ENCODE measurements at places on chromosomes 12 and 14.

DNA sequence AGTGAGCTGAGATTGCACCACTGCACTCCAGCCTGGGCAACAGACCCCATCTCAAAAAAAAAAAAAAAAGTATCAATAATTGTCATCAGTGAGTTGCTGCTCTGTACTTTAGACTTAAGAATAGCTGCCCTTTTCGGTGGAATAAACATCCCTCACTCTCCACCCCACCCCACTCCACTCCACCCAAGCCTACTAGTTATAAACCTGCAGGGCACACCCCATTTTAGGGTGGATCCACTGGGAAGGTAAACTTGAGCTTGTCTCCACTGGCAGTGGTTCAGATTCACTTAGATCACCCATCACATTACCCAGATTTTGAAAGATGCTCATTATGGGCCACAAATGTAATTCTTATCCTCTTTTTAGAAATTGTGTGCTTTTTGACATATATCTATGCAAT lies 106.4 kb downstream of the GPR135 start:
- no peak for DNase-seq

GRCh38 chr12:66152732-66153131 lies 17.1 kb downstream of the TMBIM4 start:
- no peak for DNase-seq

DNA sequence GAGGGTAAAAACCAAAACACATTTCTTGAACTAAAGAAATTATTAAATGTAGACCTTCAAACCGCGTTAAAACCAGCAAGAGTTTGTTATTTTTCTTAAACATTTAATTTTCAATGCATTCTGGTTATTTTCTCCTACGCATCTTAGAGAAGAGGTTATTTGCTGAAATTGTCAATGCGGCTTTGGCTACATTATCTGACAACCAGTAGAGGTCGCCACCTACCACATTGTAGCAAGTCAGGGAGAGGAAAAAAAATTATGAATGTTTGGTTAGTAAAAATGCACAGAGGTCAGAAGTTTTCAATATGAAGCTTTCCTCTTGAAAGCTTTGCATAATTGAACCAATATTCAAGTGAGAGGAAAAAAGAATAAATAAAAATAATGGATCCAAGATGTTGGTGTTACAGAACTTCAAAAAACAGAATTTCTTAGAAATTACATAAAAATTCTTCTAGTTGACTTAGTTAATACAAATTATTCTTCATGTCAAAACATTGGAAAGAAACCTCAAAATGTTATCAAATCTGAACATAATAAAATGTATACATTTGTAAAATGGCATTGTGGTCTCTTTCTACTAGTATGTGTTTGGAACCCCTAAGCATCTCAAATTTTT lies 159.4 kb upstream of the TMTC2 start:
- no peak for DNase-seq

DNA sequence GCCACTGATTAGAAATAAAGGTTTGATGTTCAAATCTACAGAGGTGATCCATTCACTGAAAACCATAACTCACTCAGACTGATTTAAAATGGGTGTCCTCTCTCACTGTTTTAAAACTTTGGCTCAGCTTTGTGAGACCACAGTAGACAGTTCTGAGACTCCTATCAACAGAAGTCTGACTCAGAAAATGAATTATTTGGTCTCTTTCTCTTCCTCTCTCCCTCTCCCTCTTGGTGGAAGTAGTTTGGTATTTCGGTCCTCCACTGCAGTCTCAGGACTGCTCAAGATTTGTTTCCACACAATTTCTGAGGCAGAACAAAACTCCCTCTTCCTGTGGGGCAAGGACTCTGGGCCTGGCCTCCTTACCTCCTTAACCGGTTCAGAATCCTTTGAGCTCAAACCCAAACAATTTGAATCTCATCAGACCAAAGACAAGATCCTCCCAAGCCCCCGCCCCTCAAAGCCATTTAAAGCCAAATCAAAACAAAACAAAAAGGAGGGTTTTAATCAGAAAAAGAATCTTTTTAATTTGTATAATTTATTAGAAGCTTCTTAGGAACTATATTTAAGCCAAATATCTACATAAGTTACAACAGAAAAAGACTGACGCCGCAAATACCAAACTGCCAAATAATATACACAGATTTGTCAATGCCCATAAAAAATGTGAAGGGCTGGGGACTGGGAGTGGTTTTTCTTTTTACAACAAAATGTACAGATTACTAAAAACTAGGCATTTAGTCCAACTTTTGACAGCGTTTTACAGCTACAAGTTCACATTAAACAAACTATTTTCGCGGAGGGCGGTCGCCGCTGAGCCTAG lies 3.9 kb downstream of the NKX2-1 start:
- no peak for DNase-seq

DNA sequence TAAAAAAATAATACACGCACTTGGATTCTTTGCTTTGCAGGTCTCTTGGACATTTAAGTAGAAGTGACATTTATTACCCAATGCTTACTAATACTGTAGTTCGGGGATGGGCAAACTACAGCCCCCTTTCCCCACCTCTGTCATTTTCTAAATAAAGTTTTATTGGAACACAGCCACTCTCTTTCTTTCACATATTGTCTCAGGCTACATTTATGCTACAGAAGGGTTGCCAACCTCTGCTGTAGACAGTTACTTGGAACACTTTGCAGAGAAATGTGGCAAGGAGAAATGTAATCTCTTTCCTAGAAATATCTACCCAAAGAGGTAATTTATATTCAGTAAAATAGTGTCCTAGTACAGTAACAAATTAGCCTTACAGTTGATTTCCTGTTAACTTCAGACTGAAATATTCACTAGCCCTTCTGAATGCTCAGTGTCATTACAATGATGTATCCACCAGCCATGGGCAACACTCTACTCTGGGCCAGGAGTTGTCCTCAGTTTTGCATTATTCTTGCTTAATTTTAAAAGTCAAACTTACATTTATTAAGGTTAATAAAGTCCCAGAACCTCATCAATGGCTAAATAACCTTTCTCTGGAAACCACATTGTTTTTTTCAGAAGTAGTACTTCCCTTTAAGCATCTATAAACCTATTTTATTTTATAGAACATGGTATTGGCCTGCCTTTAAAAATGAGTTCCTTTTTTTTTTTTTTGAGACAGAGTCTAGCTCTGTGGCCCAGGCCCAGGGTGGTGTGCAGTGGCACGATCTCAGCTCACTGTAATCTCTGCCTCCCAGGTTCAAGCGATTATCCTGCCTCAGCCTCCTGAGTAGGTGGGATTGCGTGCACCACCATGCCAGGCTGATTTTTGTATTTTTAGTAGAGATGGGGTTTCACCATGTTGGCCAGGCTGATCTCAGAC lies 269.6 kb upstream of the AMIGO2 start:
- no peak for DNase-seq

DNA sequence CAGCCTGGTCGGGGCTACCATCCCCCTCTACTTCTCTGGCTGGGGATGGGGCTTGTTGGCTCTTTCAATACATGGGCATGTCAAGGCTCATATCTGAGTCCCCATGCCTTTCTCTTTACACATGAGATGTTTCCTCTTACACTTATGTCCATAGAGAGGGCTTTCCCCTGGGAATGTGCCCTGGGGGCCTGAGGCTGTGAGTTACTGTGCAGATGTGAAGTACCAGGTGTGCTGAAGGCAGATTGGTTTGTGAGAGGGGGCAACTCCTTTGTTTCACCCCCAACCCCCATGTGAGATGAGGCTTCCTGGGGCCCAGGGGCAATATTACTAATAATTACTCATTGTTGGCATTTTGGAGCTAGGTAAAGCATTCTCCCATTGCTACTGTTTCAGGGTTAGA lies 32.8 kb downstream of the NRXN3 start:
- DNase-seq, result no peak

- no peak for DNase-seq
Observed at GRCh38 chr12:112176321-112177010, 51.1 kb downstream of the TRAFD1 start.

- no peak for DNase-seq
Observed at GRCh38 chr14:70789361-70789760, 20.0 kb downstream of the MAP3K9 start.

GRCh38 chr12:29799591-29799990 lies 15.8 kb upstream of the TMTC1 start:
- DNase-seq, result no peak

GRCh38 chr12:77047341-77048109 lies 17.8 kb downstream of the E2F7 start:
- DNase-seq, result no peak

- no peak for DNase-seq
Observed at GRCh38 chr14:74965486-74966153, 10.2 kb upstream of the PGF start.

GRCh38 chr14:21059842-21060613 lies 2.4 kb downstream of the RNASE8 start:
- no peak for DNase-seq

DNA sequence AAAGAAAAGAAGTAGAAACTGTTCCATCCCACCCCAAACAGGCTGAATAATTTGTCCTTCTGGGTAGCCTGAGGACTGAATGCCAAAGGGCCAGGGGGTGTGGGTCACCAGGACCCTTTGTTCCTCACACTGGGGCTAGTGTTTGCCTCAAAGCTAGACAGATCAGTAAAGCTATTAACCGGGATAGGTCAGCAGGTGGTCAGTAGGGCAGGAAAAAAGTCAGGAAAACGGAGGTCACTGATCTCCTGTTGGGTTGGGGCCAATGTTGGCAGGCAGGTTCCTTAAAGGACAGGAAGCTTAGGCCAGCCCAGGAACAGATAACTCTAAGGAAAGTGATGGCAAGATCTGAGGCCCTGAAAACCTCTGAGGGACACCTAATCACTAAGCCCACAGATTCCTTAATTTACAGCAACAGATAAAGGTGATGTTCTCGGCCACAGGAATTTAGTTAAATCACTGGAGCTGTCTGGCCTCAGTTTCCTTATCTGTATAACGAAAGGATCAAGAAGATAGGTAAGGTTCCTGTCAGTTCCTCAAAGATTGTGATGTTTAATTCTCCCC lies 22.7 kb upstream of the TMPO start:
- DNase-seq, result no peak

DNA sequence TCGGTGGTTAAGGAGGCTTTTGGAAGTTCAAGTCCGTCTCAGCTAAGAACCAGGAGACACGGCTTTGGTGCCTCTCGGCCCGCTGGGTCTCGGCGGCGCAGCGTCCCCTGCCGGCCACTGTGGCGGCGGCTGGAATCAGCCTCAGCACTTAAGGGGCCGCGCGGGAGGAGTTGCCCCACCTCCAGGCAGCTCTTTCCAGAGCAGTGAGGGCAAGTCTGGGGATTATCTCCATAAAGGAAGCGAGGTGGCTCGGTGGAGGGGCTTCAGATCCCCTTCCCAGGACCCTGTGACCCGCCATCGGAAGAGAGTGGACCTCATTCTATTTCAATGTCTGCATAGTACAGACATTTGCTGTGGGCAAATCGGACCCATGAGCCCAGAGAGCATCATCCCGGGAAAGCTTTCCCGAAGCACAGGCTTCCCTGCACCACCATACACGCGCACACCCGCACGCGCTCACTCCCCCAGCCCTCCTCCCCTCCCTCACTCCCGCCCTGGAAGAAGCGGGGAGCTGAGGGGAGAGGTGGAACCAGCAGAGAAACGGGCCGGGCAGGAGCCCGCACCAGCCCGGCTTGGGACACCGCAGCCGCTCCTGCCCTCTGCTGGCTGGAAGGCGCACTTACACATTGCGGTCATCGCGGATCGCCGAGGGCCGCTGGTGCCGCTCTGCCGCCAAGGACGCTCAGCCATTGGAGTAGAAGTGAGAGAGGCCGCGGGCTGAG lies 15.9 kb downstream of the RNASE2 start:
- peak; percentile 85 for DNase-seq

DNA sequence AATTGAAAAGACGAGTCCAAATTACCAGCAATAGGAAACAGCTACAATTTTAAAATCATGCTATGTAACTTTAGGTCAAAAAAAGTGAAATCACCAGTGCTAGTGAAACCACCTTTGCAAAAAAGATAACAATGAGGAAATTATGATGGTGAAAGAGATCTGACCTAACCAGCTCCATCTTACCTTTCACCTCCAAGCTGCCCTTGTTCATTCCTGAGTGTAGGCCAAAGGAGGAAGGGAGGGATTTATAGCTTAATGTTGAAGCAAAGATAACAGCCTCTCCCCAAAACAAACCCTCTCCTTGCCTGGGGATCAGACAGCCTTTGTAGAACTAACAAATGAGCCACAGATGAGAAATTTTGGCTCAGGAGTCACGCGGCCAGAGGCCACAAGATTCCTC lies 83.2 kb upstream of the EIF5 start:
- DNase-seq, result no peak

- no peak for DNase-seq
Observed at GRCh38 chr14:99015833-99016232, 256.2 kb downstream of the BCL11B start.

DNA sequence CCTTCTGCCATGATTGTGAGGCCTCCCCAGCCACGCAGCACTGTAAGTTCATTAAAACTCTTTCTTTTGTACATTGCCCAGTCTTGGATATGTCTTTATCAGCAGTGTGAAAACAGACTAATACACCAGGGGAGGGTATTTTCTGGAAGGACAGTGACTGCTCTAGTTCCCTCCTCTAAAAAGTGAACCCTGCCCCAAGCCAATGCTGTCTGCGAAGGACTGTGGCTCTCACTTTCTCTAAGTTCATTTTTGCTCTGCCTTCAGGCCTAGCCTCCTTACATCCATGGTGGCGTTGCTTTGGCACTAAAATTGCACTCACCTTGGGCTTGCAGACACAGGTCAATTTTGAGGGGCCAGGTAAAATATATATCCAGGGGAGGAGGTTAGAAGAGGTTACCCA lies 323.0 kb downstream of the VRK1 start:
- no peak for DNase-seq

DNA sequence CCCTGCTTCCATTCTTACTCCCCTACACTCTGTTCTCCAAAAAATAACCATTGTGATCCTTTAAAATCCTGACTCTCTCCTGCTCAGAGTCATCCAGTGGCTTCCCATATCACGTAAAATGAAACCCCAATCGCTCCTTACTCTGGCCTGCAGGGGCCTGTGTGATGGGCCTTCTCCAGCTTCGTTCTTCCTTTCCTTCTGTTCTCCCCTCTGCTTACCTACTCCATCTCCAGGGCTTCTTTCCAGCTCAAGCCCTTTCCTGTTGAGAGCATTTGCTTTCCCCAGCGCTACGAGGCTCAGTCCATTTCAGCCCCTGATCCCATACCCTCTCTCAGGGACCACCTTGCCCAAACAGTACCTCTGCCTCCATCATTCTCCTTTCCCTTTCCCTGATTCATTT lies 144.4 kb upstream of the ARHGAP5 start:
- DNase-seq, result no peak

DNA sequence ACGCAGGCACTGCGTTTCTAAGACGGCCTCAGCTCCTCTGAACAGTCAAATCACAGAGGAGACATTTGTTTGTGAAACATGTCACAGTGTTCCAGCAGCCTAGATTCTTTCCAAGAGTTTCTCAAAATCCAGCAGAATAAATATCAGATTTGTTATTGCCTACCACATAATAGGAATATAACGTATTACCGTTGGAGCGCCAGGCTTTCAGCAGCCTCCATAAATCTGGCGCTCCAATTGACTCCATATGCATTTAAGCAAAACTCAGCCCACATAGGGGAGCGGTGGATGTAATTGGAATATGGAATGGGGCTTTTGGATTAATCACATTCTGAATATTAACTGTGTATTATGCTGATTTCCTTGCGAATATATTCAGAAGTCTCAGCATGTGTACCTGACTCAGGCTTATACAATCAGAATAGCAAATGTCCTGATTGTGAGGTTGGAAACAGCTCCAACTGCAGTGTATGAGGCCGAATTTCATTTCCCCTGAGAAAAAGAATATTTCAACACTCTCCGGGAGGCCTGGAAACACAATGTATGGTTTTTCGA lies 174.0 kb downstream of the ASCL4 start:
- no peak for DNase-seq

Measured in natural killer cell treated with Interleukin-12 subunit alpha and Interleukin-12 subunit beta and Interleukin-15 and Interleukin-18, amount 100 ng/mL, for 72 hours (primary cell).